Muscle of arm (tissue), 14 donors: ENCODE measurements at places on chromosomes 2 and 18.

DNA sequence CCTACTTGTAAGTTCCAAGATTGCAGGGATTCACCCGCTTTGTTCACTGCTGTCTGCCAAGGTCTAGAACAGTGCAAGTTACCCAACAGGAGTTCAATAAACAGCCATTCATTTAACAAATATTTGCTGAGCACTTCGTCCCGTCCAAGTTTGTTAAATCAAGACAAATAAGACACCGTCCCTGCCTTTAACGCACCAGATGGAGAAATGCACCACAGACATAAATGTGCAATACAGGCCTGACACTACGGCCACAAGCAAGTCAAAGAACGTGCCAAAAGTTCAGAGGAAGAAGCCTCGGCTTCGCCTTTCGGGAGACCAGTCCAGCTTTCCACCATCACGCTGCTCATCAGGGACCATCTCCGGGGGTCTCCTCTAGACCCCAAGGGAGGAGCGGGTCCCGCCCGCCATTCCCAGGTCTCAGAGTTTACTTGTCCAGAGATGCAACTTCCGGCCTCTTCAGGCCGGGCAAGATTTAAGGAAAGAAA, 429 bp downstream of the C2orf76 start:
- no peak for DNase-seq

DNA sequence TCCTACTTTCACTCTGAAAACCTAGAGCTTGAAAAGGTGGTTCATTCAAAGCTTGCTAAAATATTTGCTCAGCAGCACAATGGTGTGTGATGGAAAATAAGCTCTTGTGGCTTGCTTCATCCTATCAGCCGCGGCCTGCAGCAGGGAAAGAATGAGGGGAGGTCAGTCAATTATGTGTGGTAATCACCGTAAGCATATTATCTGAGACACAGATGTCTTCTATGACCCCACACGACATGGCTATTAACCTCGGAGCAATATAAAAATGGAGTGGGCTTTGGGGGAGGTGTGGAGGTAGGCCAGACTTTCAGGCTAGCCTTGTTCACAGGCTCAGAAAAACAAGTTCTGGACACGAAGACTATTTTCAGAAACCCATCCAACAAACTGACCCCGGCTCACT, 98.4 kb upstream of the SIX3 start:
- no peak for DNase-seq

GRCh38 chr2:100906679-100907078, 86.7 kb downstream of the NPAS2 start:
- no peak for DNase-seq

- DNase-seq = no peak
Measured at GRCh38 chr2:28639836-28640235, 111.8 kb upstream of the PPP1CB start.

GRCh38 chr18:3667255-3668137, 217.5 kb downstream of the TGIF1 start:
- no peak for DNase-seq

DNA sequence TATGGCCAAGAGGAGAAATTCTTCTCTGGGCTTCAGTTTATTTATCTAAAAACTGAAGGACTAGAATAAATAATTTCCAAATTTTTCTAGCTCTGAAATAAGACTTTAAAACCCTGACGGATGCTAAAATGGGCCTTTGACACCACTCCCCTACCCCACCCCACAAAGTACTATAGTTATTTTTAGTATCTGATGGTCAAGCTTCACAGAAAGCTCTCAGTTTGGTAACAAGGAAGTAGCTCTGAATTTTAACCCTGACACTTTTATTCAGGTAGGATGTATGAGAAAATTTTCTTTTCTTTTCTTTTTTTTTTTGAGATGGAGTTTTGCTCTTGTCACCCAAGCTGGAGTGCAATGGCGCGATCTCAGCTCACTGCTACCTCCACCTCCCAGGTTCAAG, 2.4 kb downstream of the RBKS start:
- DNase-seq = no peak

DNA sequence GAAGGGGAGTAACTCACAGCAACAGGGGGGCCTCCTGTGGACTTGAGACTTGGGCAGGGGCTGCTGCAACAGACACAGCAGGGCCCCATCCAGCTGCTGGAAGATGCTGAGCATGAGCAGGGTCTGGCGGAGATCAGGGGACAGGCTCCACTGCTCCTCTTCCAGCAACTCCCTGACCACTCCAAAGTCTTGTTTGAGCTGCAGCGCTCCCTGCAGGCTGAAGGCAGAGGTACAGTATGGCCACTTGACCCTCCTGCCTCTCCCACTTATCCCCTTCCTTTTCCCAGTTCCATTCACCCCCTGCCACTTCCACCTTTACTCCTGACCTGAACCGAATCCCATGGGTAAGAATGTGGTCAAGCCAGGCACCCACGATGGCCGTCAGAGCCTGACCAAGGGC, 2.4 kb upstream of the MRPL53 start:
- DNase-seq = no peak

- DNase-seq = no peak
Measured at GRCh38 chr2:199955007-199955338, 318 bp downstream of the TYW5 start.

DNA sequence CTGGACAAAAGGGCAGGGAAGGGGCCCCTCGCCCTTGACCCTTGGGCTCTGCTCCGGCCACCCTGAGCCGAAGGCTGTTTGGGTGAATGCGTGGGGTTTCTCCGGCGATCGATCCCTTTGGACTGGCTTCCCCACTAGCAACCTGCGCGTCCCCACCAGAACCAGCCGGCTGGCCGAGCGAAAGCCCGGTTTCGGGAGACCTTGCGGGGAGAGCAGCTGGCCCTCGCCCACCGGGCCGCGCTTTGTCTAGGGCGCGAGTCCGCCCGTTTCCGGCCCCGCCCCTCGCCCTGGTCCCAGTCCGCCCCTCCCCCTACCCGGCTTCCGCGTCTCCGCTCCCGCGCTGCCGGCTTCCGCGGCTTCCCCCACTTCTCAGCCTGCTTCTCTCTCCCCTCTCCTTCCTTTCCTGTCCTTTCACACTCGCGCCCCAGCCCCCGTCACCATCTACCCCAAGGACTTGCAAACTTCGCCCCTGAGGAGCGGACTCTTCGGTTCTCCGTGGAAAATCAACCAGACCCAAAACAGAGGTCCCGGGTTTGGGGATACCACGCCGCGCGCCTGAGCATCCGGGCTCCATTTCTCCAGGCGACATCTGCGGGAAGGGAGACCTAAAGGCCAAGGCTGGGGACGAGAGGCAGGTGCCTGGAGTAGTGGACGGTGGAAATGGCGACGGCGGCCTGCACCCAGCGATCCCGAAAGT, 48.0 kb upstream of the ATP6V1B1 start:
- no peak for DNase-seq

GRCh38 chr2:238158509-238159070, at the start of gene ERFE:
Gene ERFE (plus strand): TSS chr2:238158970. CDS start chr2:238159008, 38 bp downstream.
- peak; percentile 29 for DNase-seq

DNA sequence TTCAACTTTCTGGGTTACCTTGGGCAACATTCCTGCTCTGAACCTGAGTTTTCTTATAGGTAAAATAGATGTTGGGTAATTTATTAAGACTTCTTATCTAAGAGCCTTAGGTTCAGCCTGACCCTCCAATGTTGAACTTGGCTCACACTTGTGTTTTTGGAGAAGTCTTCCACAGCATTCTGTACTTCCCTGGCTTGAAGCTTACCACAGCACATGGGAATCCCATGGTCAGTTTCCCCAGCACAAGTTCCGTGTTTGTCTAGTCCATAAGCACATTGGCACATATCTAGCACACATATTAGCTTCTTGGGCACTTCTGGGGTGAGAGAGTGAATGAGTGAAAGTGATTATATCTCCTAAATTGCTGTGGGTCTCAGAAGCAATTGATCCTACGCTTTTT, 782.5 kb upstream of the HS6ST1 start:
- DNase-seq = no peak

DNA sequence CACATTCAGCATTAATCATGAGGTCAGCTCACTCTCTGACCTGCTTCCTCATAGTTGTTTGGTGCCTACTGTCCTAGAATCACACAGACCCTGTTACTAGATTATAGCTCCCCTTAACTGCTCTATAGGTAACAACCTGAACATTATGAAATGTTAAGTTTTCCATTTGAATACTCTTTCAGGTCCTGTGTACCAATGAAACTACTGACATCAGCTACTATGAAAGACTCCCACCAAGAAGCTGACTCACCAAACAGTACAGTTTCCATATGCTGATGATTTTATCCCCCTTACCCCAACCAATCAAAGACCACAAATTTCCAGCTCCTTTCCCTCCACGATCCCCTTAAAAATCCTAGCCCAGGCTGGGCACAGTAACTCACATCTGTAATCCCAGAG, 56.3 kb downstream of the SRBD1 start:
- DNase-seq = no peak

DNA sequence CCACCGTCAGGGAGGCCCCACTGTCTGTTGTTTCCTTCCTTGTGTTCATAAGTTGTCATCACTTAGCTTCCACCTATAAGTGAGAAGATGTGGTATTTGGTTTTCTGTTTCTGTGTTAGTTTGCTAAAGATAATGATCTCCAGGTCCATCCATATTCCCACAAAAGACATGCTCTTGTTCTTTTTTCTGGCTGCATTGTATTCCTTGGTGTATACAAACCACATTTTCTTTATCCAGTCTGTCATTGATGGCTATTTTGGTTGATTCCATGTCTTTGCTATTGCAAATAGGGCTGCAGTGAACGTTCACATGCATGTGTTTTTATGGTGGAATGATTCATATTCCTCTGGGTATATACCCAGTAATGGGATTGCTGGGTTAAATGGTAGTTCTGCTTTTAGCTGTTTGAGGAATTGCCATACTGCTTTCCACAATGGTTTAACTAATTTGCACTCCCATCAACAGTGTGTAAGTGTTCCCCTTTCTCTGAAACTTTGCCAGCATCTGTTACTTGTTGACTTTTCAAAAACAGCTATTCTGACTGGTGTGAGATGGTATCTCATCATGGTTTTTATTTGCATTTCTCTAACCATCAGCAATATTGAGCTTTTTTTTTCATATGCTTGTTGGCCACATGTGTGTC, 156.6 kb upstream of the NOSTRIN start:
- no peak for DNase-seq

GRCh38 chr2:212157012-212157411, 381.6 kb downstream of the ERBB4 start:
- DNase-seq = no peak

DNA sequence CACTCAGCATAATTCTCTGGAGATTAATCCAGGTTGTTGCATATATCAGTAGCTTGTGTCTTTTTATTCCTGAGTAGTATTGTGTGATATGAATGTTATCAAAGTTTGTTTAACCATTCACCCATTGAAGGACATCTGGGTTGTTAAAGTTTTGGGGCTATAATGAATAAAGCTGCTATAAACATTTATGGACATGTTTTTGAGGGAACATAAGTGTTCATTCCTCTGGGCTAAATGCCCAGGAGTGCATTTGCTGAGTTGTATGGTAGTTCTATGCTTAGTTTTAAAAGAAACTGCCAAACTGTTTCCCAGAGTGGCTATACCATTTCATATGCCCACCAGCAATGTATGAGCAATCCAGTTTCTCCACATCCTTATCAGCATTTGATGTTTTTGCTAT, 21.8 kb upstream of the KCNJ13 start:
- no peak for DNase-seq

GRCh38 chr2:3099145-3099859, 278.3 kb downstream of the EIPR1 start:
- no peak for DNase-seq

DNA sequence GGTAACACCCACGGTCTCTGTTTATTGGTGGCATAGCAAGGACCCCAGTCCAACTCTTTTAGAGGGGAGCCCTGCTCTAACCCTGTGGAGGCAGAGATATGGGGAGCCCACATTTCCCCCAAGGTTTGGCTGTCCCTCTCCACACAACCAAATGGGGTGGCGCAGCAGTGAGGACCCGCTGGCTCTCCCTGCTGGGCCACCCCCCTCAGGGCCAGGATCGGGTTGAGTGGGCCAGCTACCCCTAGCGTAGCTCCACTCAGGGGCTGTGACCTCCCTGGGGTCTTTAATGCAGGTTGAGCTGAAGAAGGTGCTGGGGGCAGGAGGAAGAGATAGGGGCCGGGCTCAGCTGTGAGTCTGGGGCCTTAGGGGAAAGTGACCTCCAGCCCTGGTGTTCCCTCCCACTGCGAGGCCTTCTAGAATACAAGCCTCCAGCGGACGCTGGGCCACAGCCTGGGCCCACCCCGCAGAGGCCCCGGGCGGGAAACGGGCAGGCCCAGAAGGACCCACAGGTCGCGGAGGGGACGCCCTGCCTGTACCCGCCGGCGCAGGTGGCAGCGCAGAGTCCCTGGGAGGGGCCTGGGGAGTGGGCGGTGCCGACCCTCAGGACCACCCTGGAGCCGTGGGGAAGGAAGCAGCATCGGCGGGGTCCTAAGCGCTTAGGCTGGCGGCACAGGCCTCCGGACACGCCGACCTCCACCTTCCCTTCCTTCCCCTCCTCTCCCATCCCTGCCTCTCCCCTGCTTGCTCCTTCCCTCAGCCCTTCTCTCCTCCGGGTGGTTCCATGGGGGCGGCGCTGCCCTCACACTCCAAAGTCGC, 9.6 kb downstream of the CROCC2 start:
- no peak for DNase-seq

DNA sequence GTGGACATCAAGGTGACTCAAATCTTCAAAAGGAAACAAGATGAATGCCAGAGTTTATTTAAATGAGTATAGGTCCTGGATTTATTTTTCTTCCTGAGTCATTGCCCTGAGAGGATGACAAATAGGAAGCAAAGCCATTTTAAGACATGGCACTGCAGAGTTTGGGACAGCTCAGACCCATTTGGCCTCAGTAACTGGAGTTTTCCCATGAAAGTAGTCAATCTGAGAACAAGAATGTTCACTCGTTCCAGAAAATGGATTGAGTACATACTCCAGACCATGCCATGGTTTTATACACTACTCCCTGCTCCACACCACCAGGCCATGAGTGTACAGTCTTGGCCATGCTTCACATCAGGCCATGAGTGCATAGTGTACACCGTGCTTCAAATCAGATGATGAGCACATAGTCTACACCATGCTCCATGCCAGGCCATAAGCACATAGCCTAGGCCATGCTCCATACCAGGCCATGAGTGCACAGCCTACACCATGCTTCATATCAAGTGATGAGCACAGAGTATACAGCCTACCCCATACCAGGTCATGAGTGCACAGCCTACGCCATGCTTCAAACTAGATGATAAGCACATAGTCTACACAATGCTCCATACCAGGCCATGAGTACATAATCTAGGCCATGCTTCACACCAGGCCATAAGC, 202.4 kb downstream of the FBXO15 start:
- no peak for DNase-seq

DNA sequence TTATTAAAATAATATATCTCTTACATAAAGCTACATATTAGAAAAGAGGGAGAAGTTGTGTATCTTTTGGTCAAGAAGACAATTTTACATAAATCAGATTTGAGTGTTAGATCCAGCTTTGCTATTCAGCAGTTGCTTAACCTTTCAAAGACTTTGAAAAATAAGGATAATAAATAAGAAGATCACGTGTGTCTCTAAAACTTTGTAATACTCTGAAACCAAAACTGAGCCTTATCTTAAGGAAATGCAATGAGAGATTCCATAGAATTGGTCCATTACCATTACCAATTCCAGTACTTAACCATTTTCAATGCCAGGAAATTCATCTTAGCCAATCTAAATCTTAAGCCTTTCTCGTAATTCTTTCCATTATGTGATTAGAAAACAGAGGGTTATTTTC, 89.2 kb upstream of the COL5A2 start:
- DNase-seq = no peak

- no peak for DNase-seq
Measured at GRCh38 chr2:75489721-75490120, 71.0 kb downstream of the EVA1A start.

GRCh38 chr18:32258558-32259204, 68.8 kb downstream of the MEP1B start:
- DNase-seq = no peak

GRCh38 chr18:35491700-35492077, 6.1 kb downstream of the INO80C start:
- DNase-seq = no peak
